H9 (cell line): ENCODE measurements at places on chromosomes 2 and 18.

DNA sequence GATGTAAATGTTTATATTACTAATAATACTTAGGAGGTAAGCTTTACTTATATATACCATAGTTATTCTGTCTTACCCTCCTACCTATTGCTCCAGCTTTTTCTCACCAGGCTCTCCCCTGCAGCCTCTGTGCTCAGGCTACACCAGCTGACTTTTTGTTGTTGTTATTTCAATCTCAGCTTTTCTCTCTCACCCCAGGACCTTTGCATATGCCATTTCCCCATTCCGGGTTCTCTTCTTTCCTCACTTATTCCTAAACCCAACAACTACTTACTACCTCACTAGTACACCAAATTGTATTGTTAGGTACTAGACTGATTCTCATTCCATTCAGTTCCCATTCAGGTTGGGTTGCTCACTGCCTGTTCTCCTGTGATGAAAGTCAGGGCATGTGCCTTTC lies 156.2 kb upstream of the BOD1L2 start:
- no peak for DNase-seq

GRCh38 chr18:13035249-13035914 lies 44.2 kb downstream of the CEP192 start:
- DNase-seq: no peak

DNA sequence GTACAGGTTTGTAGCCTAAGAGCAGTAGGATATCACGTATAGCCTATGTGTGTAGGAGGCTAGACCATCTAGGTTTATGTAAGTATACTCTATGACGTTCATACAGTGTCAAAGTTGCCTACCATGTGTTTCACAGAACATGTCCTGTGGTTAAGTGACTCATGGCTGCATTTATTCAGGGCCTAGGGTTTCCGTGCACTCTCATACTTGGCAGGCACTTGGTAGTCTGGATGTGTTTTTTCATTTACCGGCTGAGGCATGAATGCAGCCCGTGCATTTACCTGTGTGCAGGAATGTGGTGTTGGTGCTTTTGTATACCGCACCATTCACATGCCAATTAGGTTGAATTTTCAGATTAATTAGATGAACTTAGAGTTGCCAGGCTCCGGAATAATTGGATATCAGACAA lies 43.4 kb downstream of the MYL12B start:
- no peak for DNase-seq

DNA sequence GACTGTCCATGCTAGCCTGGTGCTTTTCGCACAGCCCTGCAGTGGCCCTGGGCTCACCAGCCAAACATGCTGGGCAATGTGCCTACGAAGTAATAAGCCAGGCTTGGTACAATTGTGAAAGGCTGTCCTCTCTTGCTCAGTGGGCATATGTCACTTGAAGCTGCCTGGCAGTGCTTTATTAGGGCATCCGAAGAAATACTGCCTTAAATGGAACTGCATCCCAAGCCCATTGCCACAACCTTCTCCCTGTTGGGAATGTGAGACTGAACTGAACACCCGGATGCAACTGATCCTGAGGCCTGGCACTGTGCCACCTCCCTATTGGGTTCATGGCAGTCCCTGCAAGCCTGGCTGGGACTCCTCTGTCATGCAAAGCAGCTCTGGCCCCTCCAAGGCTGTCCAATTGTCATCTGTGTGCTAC lies 15.9 kb downstream of the CAPG start:
- no peak for DNase-seq

DNA sequence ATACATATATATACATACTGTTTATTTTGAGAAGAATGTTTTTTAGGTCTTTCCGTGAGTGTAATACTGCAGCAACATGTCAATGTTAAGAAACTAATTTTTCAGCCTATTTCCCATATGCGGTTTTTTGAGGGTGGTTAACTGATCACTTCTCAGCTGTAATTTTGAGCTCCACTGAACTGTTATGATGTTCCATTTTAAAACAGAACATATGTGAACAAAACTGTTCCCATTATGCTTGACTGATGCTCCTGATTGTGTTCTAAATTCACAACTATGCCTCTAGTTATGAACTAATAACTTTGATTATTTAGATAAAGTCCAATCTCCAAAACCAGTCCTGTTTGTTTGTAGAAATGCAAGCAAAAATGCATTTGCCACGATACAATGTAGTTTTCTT lies 511.2 kb upstream of the FSIP2 start:
- no peak for DNase-seq

DNA sequence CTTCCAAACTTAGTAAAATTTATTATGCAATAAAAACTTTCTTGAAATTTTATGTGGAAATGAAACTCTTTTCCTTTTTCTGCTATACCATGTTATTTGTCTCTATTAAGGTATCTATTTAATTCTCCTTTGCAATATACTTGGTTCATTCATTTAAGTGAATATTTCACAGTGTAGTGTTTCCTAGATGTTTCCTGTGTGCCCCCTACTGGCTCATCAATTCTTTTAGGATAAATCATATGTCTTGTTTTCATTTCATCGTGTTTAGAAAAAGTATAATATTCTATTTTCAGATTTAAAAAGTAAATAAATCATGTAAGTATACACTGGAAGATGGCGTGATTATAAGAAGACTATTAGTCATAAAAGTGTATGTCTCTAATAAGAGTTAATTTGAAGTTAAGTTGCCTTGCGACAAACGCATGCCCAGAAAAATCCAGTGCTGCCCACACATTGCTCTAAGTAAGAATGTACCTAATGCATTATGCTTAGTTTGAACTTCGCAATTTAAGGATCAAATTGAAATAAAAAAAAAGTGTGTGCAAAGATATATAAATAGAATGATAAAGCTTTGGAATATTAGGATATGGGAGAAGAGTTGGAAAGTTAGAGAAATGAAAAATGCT lies 525.4 kb downstream of the KCNJ3 start:
- DNase-seq: no peak

DNA sequence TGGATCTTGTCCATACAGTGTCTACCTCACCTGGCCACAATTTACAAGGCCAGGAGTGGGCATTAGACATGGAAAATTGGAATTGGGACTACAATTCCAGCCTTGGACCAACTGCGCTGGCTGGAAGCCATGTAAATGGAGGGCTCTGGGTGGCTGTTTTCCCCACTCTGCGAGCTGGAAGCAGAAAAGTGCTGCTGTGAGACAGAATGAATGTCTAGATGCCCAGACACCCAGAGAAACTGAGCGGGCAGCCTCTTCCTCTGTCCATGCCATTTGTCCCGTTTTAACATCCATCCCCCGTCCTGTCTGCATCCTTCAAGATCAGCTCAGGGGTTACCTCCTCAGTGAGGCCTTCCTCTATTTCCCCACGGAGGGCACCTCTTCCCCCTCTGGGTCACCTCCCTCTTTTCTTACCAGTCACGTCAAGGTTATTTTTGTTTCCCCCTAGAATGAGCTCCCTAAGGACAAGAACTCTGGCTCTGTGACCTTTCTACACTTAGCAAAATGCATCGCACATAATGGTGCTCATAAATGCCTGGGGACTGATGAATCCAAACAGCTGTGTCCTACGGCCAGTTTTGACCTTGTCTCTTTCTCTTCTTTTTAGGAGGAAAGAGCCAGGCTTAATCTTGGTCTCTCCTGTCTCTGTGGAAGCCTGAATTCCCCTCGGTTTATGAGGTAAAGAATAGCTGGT lies 41.2 kb downstream of the MCFD2 start:
- no peak for DNase-seq

DNA sequence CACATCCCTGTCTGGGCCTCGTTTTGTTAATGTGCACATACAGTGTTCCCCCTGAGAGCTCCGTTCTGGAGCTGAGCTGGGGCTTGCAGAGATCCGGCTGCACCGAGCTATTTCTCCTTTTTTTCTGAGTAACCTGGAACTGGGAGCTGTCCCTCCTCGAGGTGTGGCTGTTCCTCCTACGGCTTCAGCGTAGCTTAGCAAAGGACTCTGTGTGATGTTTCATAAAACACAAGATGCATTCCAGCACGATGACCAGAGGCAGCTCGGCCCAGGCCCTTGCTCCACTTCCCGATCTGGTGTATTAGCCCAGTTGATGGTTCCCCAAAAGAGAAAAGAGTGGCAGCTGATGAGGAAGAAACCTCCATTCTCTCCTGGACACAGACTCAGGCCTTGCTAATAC lies 103.0 kb downstream of the FAM210A start:
- no peak for DNase-seq

DNA sequence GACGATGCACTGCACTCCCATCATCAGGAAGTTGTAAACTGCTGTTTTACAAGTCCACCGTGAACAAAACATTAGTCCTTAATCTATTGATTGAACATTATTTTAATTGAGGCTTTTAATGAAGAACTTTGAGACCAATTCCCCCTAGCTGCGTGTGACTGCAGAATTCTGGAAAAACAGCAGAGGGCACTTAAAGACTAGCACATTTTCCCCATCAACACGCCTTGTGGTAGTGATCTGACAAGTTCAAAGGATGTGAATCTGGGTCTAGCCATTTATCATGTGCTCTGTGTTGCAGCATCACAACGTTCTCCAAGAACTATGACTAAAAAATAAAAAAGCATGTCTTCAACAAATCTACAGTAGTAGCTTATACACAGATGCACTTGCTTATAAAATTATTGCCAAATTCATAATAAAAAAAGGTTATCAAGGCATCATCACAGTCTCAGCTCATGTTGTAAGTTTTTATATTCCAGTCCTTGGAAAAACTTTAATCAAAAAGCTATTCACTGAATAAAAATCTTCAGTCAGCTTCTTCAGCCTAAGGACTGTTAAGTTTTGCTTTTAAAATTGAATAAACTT lies 35.8 kb downstream of the SKOR2 start:
- DNase-seq: no peak

DNA sequence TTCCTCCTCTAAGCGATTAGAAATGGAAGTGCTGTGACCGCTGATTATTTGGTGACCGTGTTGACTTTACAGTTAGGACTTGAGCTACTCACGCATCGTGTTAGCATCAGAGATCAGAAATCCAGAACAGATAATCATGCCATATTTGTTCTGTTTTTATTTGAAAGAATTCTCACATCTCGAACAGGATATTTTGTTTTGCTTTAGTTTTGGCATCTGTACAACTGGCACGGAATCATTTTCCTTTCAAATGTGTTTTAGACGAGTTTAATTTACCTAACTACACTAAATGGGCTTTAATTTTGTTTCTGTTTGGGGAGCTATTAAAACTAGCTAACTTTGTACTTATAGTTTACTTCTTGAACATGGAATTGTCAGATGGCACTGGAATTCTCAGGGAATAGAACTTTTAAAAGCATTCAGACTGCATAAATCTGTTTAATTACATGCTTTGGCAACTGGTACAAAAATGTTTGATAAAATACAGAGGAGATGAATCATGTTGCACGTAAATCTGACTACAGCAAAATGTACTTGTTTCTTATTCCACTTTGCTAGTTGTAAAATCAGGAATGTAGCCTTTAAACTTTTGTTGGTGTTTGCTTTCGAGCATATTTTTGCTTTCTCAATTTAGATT lies 1.4 kb downstream of the ITPRID2 start:
- DNase-seq: no peak

DNA sequence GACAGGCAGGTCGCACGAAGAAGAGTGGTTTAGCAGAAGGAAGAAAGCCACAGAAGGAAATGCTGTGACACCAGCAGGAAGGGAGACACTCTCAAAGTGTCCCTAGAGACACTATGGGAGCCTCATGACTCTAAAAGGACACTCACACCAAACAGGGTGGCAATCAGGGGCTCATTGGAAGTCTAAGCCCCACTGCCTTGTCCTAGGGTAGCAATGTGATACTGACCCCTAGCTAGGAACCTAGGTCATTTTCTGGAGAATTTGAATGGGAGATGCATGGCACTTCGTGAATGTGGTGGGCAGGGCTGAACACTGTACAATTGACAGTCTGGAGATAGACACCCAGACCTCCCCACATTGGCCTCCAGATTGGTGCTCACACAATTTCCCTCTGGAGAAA lies 385.0 kb downstream of the EIPR1 start:
- no peak for DNase-seq

- DNase-seq: no peak
Measured at GRCh38 chr2:167334146-167334742, 446.0 kb downstream of the XIRP2 start.

DNA sequence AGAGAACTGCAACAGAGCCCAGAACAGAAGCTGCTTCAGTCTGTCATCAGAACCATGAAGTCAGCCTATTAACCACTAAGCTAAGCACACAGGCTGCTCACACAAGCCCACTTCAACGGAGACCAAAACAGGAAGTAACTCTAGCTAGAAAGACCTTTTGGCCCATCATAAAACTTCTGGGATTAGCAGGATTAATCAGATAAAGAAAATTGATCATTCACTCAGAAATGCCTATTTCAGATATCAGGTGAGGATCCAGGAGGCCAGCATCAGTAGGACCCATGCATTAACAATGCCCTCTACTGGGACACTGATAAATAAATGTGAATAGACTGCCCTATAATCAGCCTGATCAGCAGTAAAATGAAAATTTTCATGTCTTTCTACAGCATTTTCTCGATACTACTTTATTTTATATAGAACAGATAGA lies 101.4 kb downstream of the WDPCP start:
- DNase-seq: no peak

GRCh38 chr2:61263830-61264229 lies 101.8 kb downstream of the C2orf74 start:
- DNase-seq: no peak

GRCh38 chr2:102796337-102796736 lies 34.5 kb downstream of the TMEM182 start:
- no peak for DNase-seq

DNA sequence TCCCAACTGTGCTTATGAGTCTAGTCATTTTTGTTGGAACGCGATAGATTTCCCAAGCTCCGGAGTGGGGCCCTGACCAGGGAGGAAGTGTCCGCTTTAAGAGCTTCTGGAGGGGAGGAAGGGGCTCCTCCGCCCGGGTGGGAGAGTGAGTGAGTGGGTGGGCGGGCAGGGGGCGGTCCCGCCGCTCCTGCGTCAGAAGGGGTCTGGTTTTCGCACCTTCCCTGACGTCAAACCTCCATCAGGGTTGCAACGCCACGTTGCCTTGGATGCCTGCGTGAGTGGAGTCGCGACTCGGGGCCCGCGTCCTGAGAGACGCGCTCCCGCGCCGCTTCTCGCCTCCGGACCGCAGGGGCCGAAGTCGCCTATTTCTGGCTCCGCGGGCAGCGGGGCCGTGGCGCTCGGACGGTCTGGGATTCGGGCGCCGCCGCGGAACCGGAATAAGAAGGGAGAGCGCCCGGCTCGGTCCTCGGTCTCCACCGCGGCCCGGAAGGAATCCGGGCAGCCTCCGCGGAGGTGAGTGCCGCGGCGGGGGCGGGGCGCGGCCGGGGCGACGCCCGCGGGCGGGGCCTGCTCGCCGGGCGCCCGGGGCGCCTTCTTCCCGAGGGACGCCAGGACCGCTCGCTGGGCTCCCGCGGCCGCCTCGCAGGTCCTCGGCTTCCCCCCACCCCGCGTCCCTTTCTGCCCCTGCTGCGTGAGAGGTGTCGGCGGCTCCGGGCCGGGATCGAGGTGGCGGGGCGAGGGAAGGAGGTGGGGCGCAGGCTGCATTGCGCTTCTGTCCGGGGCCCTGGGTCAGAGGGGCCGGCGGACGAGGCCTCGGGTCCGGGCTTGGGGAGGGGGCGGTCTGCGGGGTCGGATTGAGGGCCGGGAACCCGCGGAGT lies at the start of gene ZDBF2:
ZDBF2 (plus strand) TSS at position 230 of the 878 bp plus-strand sequence. CDS start 7,187 bp downstream, outside the sequence.
- peak; percentile 84 for DNase-seq

GRCh38 chr18:49052891-49053644 lies 102.3 kb upstream of the SMAD7 start:
- no peak for DNase-seq

GRCh38 chr2:206784559-206785353 lies 19.4 kb downstream of the FASTKD2 start:
- DNase-seq: no peak

- no peak for DNase-seq
Measured at GRCh38 chr18:78898066-78898465, 81.6 kb upstream of the SALL3 start.
